ENCODE measurements at places on chromosomes 7 and 10.

- no peak for DNase-seq
These were observed 11.8 kb downstream of the MMRN2 start for GRCh38 chr10:86945361-86946212.

DNA sequence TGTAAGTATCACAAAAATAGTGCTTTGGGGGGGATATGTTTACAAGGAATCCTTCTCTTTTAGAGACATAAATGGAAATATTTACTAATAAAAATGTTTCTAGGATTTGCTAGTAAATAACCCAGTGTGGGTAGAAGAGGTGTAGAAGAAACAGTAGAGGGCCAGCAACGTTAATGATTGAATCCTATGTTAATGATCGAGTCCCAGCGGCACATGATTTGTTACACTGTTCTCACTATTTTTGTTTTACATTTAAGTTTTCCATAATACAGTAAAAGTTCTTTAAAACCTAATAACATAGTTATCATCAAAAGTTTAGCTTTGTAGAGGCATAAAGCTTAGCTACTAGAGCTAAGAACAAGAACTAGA is 66.0 kb downstream of the UBE2H start:
- no peak for DNase-seq

GRCh38 chr7:139602143-139602722 is 78.7 kb downstream of the CLEC2L start:
- DNase-seq, result peak; percentile 7

DNA sequence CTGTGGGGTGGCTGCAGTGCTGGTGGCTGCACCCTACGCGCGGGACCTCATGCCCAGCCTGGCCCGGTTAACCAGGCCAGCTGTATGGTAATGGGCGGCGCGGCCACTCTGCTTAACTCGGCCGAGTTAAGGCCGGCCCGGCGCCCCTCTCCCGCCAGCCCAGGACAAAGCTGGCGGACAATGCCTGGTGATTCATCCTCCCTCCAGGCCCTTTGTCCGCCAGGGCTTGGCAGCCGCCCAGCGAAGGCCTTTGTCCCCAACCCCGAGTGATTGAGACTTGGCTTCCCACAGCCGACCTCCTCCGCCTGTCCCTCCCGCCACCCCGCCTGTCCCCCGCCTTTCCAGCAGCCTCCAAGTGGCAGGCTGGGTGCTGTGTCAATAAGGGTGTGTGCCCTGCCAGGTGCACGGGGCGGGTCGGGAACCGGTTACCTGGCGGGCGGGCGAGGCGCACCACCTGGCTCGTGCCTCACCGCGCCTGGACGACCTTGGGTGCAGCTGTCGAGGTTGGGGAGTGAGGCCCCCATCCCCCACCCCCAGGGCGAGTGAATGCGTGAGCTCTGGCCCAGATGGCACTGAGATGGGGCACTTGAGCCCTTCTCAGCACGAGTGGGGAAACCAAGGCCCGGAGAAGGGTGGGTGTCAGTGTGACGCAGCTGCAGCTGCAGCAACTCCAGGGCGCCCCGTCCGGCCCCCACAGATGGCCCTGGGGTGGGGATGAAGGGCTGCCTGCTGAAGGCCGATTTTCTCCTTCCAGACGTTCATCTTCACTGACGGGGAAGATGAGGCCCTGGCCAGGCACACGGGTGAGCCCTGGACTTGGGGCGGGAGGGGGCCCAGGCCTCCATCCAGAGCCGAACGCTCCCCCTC is 4.6 kb downstream of the LFNG start:
- no peak for DNase-seq

DNA sequence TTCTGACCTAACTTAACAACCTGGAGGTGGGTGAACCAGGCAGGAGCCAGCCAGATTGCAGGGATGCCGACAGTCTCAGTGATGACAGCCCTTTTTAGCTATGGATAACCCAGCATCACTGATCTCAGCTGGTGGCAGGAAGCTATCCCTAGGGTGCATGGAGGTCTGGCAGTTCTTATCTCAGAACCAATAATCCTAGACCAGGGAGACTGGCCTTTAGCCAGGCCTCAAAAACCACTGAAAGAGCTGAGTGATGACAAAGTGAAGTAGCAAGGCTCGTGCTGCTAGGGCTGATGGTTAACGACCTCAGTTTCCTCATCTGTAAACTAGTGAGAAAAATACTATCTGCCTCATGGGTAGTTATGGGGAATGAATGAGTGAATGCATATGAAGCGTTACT is 112.5 kb downstream of the RALA start:
- DNase-seq, result no peak

DNA sequence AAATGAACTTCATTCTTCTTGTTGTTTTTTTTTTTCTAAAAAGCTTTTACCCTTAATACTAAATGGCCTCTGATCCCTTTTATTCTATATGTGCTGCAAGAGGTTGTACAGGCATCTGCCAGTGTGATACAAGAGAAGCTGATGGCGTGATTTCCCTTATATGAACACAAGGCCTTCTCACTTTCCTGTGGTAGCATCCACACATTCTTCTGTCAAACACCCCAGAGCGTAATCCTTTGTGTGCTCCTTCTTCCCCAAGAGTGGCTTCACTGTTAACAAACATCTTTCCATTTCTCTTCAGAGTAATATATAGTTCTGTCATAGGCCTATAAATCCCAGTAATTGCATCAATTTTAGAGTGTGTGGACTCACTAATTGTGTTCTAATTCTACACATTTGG is 86.3 kb upstream of the CAPZA2 start:
- no peak for DNase-seq

DNA sequence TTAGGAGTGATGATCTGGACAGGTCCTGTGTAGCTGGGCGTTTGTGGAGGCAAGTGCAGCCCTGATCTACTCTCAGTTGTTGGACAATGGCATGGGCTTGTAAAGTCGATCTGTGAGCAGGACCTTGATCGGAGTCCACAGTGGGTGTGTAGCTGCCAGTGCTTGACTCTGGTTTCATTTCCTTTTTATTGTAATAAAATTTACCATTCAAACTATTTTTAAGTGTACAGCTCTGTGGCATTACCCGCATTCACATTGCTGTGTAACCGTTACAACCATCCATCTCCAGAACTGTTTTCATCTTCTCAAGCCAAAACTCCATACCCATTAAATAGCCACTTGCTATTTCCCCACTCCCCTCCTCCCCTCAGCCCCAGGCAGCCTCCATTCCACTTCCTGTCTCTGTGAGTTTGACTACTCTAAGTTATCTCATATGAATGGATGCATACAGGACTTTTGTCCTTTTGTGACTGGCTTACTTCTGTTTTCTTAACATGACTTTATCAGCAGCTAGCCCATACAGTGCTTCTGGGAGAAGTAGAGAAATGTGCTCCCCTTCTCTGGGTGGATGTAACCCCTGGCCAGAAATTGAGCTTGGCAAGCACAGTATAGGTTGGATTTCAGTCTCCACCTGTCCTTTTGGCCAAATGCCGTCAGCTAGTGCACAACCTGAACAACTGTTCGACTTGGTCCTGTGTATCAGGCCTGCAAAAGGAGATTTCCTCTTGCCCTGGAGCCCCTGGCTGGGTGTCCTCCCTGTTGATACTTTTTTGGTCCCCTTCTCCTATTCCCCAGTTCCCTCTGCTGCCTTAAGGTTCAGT is 180.0 kb downstream of the LRMDA start:
- no peak for DNase-seq

DNA sequence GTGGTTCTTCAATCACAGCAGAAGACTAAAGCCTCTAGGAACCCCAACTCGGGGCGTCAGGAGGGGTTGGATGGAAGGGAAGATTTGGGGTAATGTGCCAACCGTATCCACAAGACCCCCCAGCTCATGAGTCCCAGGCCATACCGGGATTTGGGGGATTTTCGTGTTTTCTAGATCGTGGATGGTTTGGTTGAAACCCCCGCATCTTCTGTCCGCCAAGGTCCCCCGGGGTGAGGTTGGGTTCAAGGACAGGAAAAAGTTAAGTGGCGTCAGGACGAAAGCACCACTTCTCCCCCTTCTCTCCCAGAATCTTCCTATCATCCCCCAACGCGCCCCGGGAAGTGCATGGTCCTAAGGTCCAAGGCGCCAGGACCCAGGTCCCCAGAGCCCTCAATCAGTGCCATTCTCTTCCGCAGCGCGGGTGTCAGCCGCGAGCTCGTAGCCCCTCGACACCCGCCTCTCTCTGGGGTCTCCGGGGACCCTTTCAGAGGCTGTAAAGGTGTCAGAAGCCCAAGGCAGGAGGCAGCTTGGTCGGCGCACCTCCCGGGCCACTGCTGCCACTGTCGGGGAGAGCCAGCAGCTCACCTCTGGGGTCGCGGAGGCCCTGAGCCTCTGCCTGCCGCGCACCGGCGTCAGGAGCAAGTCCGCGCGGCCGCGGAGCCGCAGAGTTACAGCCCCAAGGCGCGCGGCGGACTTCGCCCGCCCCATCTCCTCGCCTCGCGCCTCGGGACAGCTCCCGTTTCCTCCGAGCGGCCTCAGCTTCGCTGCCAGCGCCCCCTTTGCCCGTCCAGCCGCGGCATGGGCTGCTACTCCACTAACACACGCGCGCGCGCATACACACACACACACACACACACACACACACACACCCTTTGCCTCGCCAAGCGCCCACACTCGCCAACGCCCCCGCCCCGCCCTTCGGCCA is 1.5 kb downstream of the MKX start:
- DNase-seq, result no peak

DNA sequence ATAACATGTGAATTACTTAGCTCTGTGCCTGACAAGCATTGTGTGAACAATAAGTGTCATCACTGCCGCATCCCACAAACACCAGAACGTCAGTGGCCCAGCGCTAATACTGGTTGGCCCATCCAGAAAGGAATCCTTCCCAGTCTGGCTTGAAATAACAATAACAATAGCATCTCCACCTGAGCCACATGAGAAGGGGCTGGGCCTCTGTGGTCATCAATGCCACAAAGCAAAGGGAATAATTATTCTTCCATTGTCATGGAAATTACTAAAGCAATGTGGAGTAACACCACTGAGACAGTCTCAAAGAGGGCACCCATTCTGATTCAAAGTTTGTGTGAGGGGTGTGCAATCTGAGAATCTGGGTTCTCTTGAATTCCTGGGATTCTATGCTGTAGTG is 105.7 kb upstream of the INHBA start:
- DNase-seq, result no peak

All from AG09309 (cell line).